ENCODE measurements at places on chromosomes 5 and 9.

GRCh38 chr5:93359296-93359959 is 221.6 kb downstream of the NR2F1-AS1 start:
- DNase-seq = no peak

- no peak for DNase-seq
These were observed 69.0 kb downstream of the MEF2C start for GRCh38 chr5:88813805-88814575.

DNA sequence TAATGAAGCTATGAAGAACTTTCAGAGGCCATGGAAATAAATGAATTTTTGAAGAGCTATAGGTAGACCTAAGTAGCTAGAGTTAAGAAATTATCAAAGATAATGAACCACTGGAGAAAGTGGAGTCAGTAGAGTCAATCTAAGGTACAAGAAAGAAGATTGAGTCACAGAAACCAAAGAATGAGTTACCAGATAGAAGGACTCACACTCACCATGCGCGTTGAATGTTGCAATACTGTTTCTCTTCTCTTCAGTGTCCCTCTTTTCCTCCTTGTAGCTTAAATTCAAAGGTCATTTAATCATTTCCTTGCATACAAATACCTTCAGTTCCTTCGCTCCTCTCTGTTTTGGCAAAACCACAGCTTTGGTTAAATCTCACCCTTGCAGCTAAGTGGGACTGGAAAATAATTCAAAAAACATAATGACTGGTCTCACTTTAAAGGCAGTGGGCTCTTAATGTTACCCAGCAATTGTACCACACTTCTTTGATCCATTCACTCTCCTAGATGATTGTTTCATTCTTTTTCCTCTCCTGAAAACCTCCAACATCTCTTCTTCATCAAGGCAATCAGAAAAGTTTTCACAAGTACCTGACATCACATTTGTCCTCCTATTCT is 58.3 kb downstream of the NIPBL start:
- DNase-seq = no peak

DNA sequence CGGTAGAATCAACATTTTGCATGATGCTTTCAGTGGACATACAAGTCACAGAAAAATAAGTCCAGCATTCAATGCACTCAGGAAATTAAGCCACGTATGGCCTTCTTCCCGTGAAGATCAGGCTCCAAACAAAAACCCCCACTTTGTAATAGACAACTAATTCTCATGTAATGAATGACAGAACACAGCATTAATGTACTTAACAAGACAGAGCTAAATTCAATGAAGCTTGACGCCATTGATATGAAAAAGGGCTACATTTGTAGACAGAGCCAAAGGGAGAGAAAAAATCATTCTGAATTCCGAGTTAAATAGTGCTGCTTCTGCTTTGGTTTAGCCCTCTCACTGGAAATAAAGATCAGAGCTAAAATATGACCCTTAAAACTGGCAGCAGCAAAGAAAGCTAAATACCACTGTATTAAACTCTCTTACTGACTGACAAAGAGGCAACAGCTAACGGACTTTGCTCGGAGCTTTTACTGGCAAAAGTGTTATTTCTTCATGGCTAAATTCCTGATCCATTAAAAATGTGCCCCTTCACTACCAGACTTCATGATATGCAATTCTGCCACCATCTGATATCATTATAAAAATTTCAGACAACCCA is 250.5 kb downstream of the BNC2 start:
- no peak for DNase-seq

DNA sequence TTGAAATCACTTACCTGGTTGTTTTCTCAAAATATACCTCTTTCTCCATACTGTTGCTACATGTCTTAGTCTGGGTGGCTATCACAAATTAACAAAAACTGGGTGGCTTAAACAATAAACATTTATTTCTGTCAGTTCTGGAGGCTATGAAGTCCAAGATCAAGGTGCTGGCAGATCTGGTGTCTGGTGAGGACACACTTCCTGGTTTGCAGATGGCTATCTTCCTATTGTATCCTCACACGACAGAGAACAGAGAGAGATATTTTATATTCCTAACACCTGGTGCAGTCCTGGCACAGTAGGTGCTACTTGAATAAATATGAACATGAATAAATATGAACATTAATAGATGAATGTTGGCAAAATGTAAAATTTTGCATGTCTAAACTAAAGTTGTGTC is 164.3 kb upstream of the ACOT12 start:
- DNase-seq = no peak

- DNase-seq = no peak
These were observed 49.6 kb upstream of the CCL21 start for GRCh38 chr9:34759432-34760134.

DNA sequence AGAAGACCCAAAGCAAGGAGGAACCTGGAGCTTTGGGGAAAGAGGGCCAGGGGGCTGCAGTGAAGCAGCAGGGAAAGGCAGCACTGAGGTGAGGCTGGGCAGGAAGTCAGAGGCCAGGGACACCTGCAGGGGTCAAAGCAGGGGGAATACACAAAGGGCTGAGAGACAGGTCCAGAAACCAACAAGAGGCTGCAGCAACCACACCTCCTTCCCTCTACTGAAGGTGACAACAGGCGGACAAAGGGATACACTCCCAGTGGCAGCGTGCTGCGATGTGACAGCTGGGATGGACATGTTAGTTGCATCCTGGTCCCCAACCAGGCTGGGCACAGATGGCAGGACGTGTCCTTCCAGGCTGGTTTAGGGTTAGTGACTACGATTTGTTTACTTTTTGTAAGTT is 12.6 kb downstream of the CFAP77 start:
- no peak for DNase-seq

DNA sequence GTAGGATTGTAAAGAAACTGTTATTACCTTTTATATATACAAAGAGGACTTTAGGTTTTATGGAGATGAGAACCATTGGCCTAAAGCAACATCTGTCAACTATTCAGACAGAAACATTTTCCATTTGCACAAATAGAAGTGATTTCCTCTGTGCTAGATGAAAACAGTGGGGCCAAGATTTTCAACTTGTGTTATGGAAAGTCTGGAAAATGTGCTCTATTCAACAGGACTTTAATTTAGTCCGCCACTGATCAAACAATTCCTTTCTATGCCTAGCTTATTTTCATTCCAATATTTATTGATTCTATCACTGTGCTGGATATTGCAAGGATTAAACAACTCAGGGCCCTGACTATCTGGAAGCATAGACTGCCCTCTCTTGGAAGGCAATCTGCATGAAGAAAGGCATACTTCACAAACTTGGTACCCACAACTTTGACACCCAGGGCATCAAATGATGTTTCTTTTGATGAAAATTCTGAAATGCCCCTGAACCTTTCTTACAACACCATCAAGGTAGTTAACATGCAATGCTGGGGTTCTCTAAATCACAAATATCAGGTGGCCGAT is 126.6 kb upstream of the HMHB1 start:
- DNase-seq = no peak

DNA sequence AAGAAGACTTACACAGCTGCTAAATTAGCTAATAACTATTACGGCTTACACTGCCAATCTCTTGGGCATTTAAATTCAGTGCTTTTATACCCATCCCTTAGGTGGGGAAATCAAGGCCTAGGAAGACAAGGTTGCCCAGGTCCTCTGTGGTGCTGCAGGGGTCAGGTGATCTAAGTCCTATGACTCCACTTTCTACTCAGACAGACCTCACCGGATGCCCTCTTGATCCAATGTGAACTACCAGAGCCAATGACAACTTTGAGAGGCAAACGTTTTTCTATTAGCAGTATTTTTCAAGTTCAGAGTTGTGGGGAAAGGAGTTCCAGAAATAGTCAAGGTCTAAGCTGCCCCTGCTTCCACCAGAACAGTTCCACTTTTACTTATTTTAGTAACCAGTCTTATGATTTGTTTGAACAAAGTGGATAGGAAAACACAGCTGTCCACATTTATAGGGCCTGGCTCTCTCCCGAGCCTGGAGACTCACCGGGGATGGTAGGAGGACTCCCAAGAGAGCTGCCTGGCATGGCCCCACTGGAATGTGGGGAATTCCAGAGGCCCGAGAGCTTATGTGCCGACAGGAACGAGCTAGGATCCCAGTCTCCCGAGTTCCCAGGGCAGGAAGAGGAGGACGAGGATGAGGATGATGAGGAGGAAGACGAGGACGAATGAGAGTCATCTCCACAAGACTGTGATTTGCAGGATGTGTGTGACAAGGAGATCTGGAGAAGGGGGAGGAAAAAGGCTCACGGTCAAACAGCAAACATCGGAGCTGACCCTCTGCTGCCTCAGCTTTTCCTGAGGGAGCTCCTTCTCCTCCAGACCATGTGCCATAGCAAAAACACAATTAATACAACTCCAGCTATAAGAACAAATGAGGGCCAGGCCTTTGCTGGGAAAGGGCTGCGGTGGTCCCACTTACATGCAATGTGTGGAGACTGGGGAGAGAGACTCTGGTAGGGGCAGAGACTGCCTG is 16.7 kb downstream of the FAM193B start:
- no peak for DNase-seq

- DNase-seq = no peak
These were observed 33.0 kb upstream of the C6 start for GRCh38 chr5:41246376-41246775.

DNA sequence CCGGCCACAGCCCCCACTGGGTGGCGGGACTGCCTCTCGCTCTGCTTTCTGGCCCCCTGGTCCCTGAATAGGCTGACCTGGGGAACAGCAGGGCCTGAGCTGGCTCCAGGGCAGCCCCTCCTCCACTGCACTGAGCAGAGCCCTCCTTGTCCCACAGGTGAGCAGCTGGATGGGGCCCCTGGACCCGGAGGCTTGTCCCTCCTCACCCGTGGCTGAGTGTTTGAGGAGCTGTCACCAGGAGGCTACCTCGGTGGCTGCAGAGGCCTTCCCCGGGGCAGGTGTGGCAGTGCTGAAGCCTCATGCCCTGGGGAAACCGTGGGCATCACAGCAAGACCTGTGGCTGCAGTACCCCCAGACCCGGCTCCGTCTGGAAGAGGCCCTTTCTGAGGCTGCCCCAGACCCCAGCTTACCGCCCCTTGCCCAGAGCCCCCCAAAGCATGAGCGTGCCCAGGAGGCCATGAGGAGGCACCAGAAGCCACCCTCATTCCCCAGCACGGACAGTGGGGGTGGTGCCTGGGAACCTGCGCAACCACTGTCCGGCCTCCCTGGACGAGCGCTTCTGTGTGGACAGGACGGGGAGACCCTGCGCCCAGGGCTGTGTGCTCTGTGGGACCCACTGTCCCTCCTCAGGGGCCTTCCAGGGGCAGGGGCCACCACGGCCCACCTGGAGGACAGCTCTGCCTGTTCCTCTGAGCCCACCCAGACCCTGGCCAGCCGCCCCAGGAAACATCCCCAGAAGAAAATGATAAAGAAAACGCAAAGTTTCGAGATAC is 28.5 kb upstream of the LRRC14B start:
- DNase-seq = no peak

GRCh38 chr9:93909242-93909616 is 45.9 kb downstream of the BARX1 start:
- DNase-seq = no peak

DNA sequence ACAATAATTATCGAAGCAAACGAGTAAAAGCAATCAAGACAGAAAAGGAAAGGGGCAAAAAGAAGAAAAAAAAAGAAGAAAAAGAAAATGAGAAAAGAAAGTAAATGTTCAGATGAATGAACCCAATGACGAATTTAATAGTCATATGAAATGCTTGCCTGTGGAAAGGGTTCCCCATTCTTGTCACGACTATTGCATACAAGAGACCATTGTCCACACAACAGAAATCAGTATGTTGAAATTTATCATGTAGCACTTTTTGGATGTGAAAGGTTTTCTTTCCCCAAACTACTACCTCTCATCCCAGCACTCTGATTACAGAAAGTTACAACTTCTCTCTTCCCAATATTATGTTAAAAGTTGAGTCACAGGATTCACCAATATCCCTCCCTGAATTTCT is 162.4 kb downstream of the ZDHHC21 start:
- DNase-seq = no peak

DNA sequence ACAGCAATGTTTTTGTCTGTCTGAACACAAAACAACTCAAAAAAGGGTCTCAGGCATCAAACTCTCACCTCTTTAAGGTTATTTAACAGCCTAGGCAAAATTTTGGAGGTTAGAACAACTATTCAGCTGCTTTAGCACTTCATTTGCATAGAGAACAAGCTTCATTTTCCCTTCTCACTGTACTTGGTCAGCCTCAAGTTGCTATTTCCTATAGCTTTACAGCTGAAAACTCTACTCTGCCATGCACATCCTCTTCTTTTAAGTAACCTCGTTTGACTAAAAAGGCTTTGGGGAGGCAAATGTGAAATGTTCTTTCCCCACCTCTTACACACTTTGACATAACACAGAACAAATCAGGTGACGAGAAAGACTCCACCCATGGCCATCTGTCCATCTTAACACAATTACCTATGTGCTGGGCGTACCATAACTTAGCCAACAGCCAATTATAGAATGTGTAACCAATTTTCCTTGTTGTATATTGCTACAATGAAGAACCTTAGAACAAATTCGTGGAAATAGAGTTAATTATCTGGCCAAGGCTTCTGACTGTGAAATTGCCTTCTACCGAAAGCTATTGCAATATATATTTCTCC is 195.7 kb downstream of the DCP2 start:
- no peak for DNase-seq

- no peak for DNase-seq
These were observed 32.6 kb downstream of the CDKN2A start for GRCh38 chr9:21961569-21961968.

DNA sequence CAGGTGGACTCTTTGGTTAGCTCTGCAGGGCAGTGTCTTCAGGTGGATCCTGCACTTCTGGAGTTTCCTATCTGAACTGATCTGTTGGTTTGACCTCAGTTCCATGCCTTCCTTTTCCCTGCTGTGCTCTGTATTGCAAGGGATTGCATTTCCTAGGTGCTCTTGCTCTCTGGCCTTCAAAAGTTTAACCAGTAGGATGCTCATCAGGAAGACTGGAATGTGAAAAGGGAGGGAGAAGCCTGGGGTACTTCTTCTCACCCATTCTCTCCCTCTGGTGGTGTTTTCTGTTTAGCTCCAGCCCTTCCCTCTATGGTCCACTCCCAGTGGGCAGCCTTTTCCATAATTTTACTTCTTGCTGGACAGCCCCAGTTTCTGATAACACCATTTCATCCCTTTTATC is 78.5 kb downstream of the ZNF618 start:
- no peak for DNase-seq

- no peak for DNase-seq
These were observed 48.0 kb downstream of the SHLD3 start for GRCh38 chr5:65672796-65673195.

DNA sequence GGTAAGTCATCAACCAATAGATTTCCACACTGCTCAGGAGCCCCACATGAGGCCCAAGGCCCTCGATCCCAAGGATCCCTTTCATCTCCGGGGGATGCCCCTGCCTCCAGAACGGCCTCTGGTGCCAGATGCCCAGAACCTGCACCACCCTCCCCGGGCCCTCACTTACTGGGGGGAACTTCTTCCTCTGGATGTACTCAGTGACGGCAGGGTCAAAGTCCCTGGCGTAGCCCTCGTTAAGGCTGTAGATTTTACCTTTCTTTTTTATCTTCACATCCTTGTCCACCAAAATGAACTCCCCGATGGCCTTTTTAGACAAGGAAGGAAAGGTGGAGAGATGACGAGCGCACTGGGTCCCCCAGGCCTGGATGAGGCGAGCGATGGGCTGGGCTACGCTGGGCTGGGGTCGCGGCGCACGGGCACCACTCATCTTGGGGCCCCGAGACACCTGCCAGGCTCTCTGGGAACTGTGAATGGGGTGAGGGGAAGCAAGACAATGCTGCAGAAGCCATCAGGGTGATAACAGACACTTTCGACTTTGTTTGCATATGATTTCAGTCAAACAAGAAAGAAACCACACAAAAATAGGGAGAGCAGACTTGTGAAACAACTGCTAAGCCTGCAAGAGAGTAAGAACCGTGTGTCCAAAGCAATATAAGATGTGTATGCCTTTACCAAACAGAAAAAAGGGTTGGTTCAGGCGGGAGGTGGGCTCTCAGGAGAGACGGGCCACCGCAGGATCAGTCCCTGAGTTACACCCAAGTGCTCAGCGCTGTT is 13.2 kb upstream of the FBP2 start:
- no peak for DNase-seq

Measured in stimulated activated CD4-positive, alpha-beta T cell treated with anti-CD3 and anti-CD28 coated beads, Interleukin-15, amount 100 ng/mL, for 1 hour (primary cell).